ENCODE measurements at places on chromosomes 3 and 15.

DNA sequence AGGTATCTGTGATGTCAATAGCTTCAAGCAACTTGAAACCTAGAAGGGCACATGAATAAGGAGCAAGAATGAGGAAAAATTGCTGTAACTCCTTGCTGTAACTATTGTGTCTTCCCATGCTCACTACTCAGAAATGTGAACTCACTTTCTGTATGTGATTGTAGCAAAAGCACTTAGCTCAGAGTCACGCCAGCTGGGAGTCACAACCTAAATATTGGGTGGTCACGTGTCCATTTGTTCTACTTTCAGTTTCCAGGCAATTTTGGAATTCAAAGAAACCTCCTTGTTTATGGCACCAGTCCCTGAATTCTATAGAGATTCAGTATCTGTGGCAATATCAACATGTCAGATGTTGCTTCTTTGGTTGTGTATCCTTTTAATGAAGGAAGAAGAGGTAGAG is 241.6 kb upstream of the AZI2 start:
- no peak for DNase-seq

DNA sequence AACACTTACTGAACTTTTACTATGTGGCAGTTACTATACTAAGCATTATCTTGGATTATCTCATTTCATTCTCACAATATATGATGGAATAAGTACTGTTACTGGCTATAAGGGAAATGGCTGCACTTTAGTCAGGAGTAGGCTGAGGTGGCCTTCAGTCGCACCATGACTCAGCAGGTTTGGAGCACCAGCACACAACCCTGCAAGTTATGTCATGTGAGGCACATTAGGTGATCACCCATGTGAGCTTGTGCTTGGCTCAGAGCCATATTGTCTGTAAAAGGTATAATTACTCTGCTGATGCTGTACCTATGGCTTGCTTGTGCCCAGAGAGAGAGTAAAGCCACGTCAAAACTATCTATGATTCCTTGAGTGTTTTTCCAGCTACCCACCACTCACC is 54.1 kb upstream of the TIPARP start:
- DNase-seq, result no peak

GRCh38 chr3:3278073-3278472 is 98.6 kb upstream of the CRBN start:
- DNase-seq, result no peak

- DNase-seq, result no peak
Measured at GRCh38 chr15:65963911-65964482, 94.7 kb downstream of the RAB11A start.

DNA sequence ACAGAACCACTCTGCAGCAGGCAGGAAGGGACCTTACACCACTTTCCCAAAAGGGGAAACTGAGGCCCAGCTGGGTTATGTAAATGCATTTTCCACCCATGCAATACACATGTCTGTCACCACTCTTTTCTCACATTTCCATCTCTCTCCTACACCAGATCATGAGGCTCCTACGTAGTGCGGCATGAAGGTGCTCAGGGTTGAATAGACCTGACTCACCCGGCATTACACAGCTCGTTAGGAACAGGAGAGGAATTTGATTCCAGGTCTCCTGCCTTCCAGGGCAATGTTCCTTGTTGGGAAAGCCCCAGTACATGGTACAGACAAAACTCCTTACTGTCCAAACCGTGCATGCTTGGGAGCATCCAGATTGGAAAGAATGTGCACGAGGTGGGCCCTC is 61.9 kb upstream of the DCLK3 start:
- no peak for DNase-seq

Measured in endothelial cell of umbilical vein (primary cell).